Breast epithelium (tissue), 4 donors: ENCODE measurements at places on chromosomes 3 and 15. TPM values are rescaled to one million over a fixed set of nuclear protein-coding genes. Genes with fewer than 3 reads are reported as not detected.

GRCh38 chr3:186115239-186115996 is 6.5 kb upstream of the ETV5 start:
- H3K4me1 ChIP-seq = no peaks in the 10 kb centered on the region
- H3K36me3 ChIP-seq = no peaks in the 10 kb centered on the region

GRCh38 chr3:23567917-23568316 is 237.8 kb upstream of the UBE2E1 start:
- no peaks in the 10 kb centered on the region for H3K36me3 ChIP-seq
- H3K27ac ChIP-seq = no peak overlapping the region
- no peaks in the 10 kb centered on the region for H3K27me3 ChIP-seq
- no peak overlapping the region for H3K4me3 ChIP-seq
- no peaks in the 10 kb centered on the region for H3K4me1 ChIP-seq

GRCh38 chr3:84980011-84980410 is 21.2 kb downstream of the CADM2 start:
- no peaks in the 10 kb centered on the region for H3K4me1 ChIP-seq
- no peak for DNase-seq
- no peaks in the 10 kb centered on the region for H3K27me3 ChIP-seq
- H3K36me3 ChIP-seq = no peaks in the 10 kb centered on the region

DNA sequence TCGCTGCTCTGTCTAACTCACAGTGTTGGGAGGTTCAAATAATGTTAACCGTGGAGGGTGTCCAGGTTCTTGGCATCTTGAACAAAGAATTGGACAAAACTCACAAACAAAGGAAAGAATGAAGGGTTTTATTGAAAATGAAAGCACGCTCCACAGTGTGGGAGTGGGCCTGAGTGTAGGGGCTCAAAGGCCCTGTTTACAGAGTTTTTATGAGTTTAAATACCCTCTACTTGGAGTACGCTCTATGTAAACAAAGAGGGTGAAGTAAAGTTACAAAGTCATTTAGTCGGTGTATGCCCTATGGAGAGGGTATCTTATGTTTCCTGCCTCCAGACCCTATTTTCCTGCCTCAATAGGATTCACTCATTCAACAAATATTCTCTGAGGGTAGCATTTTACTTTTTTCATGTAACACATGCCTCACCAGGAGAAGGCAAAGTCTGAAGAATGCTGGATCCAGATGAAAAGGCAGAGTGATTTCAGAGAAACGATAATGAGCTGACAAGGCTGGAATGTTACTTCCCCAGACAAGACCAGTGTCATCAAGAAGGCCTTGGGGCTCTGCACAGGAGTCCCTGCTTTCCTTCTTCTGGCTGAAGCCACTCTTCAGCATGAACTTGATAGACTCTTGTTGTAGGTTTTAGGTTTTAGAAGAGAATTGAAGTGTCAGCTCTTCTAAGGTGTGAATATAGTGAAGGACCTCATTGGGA is 163.6 kb downstream of the FAM43A start:
- no peak overlapping the region for H3K4me3 ChIP-seq
- H3K4me1 ChIP-seq = peaks cover under 1% of the 10 kb centered on the region
- DNase-seq = no peak
- H3K36me3 ChIP-seq = no peaks in the 10 kb centered on the region
- no peaks in the 10 kb centered on the region for H3K27me3 ChIP-seq

GRCh38 chr3:147358144-147358992 is 48.0 kb downstream of the ZIC4 start:
- DNase-seq = no peak
- H3K36me3 ChIP-seq = no peaks in the 10 kb centered on the region
- H3K27me3 ChIP-seq = peaks cover 3% of the 10 kb centered on the region
- no peak overlapping the region for H3K4me3 ChIP-seq

DNA sequence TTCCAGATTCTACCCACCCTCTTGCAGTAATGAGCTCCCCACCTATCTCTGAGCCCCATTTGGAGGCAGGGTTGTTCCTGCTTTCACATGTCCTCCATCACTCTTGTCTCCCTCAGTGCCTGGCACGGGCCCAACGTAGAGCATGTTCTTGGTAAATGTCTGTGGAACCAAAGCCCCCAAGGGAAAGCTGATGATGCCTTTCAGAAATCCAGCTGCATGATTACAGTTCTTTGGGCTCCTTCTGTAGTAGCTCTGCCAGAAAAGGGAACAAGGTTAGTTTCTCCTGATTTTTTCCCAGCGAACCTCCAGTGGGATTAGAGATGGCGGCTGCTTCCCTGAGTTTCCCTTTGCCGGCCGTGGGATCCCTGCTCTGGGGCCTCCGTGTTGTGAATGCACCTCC is 39.3 kb downstream of the CGNL1 start:
- H3K4me3 ChIP-seq = no peak overlapping the region
- no peak for DNase-seq
- H3K27me3 ChIP-seq = no peaks in the 10 kb centered on the region
- no peaks in the 10 kb centered on the region for H3K4me1 ChIP-seq
- H3K36me3 ChIP-seq = no peaks in the 10 kb centered on the region
- no peak overlapping the region for H3K27ac ChIP-seq

DNA sequence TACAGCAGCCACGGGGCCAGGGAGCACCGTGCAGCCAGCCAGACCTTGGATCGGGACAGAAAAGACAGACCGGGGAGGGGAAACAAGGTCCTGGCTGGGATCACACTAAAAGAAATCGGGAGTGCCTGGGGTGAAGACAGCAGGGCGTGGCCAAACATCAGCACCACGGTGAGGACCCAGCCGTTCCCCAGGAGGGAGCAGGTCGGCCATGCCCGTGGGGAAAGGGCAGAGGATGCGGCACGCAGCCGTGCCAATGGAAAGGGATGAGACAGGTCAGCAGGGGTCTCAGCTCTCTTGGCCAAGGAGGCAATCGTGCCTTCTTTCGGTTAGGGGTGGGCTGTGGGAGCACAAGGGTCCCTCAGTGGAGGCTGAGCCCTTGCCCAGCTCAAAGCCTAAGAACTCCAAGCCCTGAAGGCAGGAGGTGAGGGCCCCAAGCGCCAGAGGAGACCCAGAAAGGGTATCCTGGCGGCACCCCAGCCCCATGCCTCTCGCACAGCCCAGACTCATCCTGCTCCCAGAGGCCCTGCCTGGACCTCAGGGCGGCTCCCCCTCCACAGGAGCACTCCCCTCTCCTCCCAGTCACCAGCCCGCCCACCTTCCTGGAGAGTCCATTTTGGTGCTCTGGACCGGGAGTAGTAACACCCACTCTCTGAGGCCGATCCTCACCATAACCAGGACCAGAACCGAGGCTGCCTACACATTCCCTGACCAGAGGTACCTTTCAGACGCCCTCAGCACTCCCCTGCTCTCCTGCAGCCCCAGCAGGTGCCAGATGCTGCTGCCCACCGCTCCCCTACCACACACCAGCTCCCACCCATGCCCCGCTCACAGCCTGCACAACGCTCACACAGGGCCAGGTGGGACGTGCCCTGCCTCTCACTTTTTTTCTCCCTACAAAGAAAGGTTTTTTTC is 23.2 kb upstream of the OCA2 start:
- H3K27me3 ChIP-seq = no peaks in the 10 kb centered on the region
- no peak for DNase-seq
- no peaks in the 10 kb centered on the region for H3K4me1 ChIP-seq
- no peak overlapping the region for H3K4me3 ChIP-seq
- H3K27ac ChIP-seq = peak overlapping the region; percentile 46
- no peaks in the 10 kb centered on the region for H3K36me3 ChIP-seq

GRCh38 chr15:79130535-79131130 is 40.1 kb upstream of the RASGRF1 start:
- H3K4me1 ChIP-seq = no peaks in the 10 kb centered on the region
- H3K4me3 ChIP-seq = no peak overlapping the region
- DNase-seq = no peak
- H3K27me3 ChIP-seq = no peaks in the 10 kb centered on the region
- no peaks in the 10 kb centered on the region for H3K36me3 ChIP-seq

DNA sequence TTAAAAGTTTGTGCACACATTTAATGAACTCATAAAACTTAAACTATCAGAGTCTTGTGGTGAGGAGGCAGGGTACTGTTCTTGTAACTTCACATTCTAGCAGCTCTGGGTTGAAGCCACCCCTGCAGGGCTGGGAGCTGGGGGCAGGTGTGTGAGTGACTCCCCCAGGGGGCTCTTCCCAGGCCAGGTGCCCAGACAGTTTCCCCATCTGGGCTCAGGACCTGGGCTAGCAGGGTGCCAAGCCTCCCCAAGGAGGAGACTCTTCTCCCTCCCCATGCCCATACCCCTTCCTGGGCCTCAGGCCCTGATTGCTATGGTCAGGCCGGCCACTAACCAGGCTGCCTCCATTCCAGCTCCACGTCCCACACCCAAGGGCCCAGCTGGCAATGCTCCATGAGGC is 22.0 kb upstream of the CHCHD6 start:
- no peak overlapping the region for H3K27ac ChIP-seq
- H3K36me3 ChIP-seq = no peaks in the 10 kb centered on the region
- H3K4me1 ChIP-seq = no peaks in the 10 kb centered on the region
- no peaks in the 10 kb centered on the region for H3K27me3 ChIP-seq
- H3K4me3 ChIP-seq = no peak overlapping the region

DNA sequence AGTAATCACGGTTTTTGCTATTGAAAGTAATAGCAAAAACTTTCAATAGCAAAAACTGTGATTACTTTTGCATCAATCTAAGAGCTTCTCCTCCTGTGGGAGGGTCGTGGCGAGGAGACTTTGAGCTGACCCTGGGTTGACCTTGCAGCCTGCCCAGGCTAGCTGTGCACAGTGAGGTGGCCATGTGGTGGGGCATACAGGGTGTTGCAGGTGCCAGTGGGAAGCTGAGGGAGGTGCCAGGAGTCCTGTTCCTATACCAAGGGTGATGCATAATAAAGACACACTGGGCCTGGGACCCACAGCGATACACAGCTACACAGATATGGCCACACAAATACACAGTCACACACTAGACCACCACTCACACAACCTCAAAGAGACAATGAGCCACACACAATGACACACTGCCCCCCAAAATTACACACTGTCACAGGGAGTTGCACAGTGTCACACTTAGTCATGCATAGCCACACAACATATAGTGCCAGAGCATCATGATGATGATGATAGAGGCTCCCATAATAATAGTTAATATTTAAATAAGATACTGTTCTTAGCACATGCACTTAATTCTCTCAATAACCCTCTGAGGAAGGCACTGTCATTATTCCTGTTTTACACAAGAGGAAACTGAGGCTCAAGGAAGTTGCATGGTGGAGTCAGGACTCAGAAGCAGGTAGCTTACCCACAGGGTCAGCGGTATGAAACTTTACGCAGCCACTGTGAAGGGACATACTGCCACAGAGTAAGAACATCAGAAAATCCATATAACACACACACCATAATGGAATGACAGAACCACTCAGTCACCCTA is 6.3 kb downstream of the PLCD1 start:
- peak overlapping the region; percentile 80 for H3K4me3 ChIP-seq
- no peaks in the 10 kb centered on the region for H3K27me3 ChIP-seq
- H3K4me1 ChIP-seq = peaks cover 13% of the 10 kb centered on the region

The DNAJB11 gene
- 41.6 TPM for total RNA-seq

The MCF2L2 gene
- total RNA-seq = 1.5 TPM
